CD4-positive, alpha-beta T cell treated with Interleukin-15 for 1 hour (primary cell): ENCODE measurements at places on chromosomes 2 and 18.

DNA sequence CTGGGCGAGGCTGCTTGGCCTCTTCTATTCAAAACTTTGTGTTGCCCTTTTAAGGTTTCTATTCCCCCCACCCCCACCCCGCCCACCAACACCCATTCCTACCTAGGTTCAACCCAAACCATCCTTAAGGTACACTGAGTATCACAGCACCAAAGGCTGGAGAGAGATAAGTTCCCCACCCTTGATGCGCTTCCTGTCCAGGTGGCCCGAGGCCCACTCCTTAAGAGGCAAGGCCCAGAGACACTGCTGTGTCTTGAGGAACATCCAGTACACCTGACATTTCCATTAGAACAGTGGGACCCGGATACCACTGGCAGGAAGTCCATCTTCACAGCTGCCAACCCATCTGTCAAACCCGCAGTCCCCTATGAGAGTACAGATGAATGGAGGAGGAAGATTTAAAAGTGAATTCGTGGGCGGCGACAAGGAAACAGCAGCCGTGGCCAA lies 277 bp upstream of the INPP1 start:
- no peak for DNase-seq

GRCh38 chr18:11994336-11994702 lies 13.0 kb downstream of the IMPA2 start:
- no peak for DNase-seq

GRCh38 chr18:5982332-5982731 lies 87.0 kb upstream of the TMEM200C start:
- DNase-seq: no peak

DNA sequence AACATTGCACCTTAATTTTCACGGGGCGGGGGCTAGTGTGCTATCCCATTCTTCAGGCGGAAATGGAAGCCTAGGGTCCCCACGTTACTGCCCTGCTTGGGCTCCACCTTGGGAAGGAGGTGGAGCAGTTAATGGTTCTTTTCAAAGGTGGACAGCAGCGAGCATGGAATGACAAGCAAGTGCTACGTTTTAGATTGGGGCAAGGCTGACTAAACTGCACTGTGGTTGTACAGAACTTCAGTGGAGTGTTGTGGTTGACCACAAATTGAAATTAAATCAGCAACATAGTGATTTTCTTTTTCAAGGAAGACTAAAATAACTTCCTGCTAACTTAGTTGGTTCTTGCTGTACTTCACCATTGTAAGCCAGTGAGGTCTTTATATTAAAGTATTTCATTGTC lies 47.0 kb downstream of the CHRNA1 start:
- no peak for DNase-seq

- no peak for DNase-seq
These were observed 19.3 kb upstream of the ODC1 start for GRCh38 chr2:10467401-10467800.

DNA sequence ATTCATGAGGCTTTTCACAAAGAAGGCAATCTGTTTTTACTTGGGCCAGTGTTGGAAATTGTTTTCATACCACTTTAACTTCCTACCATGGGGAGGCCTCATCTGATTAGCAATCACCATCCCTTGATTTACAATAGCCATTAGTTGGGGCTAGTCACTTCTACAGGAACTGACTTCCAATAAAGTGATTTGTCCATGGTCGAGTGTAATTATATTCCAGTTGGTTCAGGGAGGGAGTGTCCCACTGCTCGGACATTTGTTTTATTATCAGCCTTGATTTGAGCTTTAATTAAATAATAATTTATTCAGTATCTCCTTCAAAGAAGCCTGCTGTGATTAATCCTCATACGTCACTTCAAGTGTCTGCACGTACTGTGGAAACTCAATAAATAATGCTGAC lies 233.9 kb upstream of the CNTNAP5 start:
- DNase-seq: no peak

GRCh38 chr18:49227441-49228165 lies 232.8 kb downstream of the DYM start:
- DNase-seq: no peak

- DNase-seq: peak; percentile 48
These were observed 17.3 kb upstream of the CYS1 start for GRCh38 chr2:10097352-10098148.

- no peak for DNase-seq
These were observed 44.9 kb upstream of the REL start for GRCh38 chr2:60836491-60836890.

- no peak for DNase-seq
These were observed 269.7 kb upstream of the DCC start for GRCh38 chr18:52070291-52070756.

DNA sequence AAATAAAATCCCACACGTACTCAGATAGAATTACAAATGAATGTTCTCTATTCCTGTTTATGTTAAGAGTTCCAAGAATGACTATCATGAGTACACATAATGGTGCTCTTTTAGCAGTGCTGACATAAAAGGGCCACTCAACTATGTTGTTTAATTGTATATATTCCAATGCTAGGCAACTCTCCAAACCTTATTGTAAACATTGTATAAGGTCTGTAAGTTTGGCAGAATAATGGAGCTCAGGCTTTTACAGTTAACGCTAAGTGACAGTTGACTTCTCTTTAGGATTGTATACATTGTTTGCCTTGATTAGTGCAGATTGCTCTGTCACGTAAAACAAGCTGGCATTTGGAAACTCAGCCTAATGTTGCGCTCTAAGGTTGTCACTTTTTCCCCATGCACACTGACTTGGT lies 20.8 kb downstream of the RBMS1 start:
- DNase-seq: no peak

DNA sequence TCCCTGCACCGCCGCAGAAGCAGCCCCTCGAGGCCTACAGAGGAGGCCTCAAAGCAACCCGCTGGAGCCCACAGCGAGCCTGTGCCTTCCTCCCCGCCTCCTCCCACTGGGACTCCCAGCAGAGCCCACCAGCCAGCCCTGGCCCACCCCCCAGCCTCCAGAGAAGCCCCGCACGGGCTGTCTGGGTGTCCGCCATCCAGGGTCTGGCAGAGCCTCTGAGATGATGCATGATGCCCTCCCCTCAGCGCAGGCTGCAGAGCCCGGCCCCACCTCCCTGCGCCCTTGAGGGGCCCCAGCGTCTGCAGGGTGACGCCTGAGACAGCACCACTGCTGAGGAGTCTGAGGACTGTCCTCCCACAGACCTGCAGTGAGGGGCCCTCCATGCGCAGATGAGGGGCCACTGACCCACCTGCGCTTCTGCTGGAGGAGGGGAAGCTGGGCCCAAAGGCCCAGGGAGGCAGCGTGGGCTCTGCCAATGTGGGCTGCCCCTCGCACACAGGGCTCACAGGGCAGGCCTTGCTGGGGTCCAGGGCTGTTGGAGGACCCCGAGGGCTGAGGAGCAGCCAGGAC lies 31.2 kb downstream of the GPC1 start:
- DNase-seq: peak; percentile 13

DNA sequence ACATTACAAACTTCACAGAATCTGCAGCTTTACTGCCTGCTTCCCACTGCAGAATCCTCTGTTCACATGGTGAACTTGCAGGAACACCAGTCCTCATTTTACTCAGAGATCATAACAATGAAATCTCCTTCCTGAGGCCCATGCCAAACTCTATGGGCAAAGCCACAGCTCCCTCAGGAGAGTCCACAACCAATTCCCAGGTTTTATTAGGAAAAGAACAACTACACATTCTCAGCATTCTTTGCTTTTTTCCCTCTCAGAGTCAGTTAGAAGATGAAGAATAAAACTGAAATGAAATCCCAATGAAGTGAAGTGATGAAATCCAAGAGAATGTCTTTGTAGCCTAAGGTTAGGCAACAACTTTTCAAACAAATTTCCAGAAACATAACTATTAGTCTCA lies 233.7 kb downstream of the DSEL start:
- DNase-seq: no peak

DNA sequence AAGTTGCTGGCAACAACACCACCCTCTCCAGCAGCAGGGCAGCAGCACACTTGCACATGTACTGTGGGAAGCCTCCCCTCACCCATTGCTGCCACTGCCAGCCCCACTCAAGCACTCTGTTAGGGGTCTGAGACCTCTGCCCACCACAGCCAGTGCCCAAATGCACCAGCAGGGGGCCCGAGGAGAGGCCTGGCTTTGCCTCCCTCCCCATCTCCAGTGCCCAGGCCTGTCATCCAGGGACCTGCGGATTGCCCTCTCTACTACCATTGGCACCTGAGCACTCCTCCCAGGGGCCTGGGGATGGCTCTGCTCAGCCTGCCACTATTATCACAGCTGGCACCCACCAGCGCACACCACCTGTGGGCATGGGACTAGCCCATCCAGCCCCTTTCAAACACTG lies 175.7 kb downstream of the PMAIP1 start:
- no peak for DNase-seq

GRCh38 chr18:54389143-54389505 lies 31.4 kb downstream of the C18orf54 start:
- DNase-seq: no peak

DNA sequence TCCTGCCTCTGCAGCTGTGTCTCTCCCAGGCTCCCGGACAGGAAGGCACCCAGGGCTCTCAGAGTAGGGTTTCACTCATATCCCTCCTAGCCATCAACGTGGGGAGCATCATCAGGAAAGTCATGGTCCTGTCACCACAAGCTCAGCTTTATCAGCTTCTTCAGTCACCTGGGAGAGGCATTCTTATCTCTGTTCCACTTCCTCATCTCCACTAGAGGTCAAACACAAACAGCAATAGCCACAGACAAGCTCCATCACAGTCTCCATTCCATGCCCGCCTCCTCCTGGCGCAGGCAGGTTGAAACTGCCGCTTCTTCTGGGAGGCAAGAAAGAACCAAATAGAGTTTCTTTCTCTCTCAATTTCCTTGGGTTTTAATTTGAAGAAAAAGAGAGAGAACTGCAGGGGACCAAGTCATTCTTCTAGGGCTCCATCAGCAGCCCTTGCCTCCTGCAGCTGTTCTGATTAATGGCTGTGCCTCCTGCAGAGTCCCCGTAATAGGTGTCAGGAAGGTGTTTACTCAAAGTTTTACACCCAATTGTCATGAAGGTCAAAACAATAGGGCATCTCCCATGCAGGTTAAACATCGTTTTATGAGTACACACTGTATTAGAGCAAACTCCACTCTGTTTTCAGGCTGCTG lies 377.9 kb downstream of the TMEM182 start:
- DNase-seq: no peak

DNA sequence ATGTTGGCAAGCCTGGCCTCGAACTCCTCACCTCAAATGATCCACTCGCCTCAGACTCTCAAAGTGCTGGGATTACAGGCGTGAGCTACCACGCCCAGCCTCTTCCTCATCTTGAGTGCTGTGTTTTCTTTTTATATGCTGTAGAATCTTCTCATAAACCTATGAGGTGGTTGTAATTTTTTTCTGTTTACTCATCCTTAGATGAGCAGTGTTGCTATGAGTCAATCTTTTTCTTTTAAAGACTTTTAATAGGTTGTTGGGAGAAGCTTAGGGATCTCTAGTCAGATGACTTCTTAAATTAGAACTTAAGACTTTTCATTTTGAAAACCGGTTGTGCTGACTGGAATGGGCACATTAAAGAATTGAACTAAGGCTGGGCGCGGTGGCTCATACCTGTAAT lies 8.7 kb upstream of the AAK1 start:
- DNase-seq: no peak

DNA sequence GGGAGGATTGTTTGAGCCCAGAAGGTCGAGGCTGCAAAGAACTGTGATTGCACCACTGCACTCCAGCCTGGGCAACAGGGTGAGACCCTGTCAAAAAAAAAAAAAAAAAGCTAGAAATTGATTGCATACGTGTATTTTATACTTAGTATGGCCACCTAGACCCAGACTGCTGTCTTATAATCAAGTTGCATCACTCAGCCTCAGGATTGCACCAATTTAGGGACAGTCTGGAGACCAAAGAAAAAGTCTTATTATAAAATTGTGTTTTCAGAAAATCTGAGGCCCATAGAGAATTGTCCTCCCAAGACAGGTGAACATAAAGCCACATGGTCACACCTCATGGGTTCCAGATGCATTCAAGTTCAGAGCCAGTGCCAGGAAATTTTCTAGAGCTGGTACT lies 17.1 kb upstream of the PLEKHM3 start:
- DNase-seq: no peak

GRCh38 chr2:134665727-134666506 lies 52.9 kb downstream of the TMEM163 start:
- no peak for DNase-seq

- no peak for DNase-seq
These were observed 465.0 kb upstream of the TRIB2 start for GRCh38 chr2:12251749-12252148.

DNA sequence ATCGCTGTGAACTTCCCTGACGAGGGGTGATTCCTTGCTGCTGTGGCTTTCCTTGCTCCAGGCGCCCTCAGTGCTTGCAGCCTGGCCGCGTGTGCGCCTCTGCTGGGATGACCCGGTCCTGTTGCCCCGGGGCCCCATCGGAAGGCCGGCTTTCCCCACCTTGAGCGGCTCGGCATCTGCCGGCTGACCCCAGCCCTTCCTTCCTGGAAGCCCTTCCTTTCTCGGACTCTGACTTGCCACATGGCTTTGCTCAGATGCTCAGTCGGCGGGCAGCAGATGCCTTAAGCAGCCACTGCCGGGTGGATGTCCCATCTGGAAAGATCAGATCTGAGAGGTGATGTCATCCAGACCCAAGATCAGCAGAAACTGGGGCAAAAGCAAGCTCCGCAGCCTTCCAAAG lies 100.5 kb upstream of the ODC1 start:
- DNase-seq: no peak

- DNase-seq: no peak
These were observed 1.8 kb downstream of the CCDC85A start for GRCh38 chr2:56185582-56186046.

GRCh38 chr2:163884416-163884815 lies 148.6 kb upstream of the FIGN start:
- DNase-seq: no peak

DNA sequence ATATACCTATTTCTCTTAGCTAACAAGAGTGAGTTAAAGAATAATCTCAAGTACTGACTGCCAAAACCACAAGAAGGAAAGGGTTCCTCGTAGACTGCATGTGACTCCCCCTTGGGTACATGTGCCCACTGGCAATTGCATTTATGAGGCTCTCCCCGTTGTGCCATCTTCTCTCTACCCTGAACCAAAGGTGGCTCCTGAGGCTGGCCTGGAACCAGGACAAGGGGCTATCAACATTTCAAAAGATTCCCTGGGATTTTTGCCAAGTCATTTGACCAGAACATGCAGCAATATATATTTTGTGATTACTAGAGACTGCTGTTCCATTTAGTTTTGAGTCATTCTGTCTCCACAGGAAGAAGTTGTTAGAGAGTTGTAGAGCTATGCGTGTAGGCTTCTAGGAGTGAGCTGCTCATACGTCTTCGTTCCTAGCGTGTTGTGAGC lies 45.8 kb downstream of the LAMA3 start:
- no peak for DNase-seq

DNA sequence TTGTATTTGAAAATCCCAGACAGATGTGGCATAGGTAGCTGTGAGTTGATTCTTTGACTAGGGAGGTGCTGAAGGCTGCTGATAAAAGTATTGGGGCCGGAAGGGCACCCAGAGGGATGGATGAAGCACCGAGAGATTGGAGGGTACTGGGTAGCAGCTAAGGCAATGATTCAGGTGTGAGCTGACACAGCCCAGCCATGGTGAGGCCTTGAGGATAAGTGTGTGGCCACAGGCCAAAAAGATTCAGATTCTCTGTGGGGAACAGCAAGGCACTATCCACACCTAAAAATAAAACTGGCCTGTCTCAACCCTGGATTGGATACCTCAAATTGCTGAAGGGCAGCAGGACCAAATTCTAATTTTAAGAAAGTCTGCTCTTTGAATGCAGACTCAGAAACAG lies 35.2 kb downstream of the RDH14 start:
- DNase-seq: no peak

GRCh38 chr18:52451256-52451655 lies 111.3 kb downstream of the DCC start:
- DNase-seq: no peak
